ENCODE measurements at places on chromosomes 4 and X.

- H3K36me3 ChIP-seq: no peaks in the 10 kb centered on the region
- no peaks in the 10 kb centered on the region for H3K4me1 ChIP-seq
- H3K4me3 ChIP-seq: no peak overlapping the region
- no peaks in the 10 kb centered on the region for H3K27me3 ChIP-seq
These were observed 168.4 kb upstream of the SMARCAD1 start for GRCh38 chr4:94039226-94039625.

- H3K4me3 ChIP-seq: no peak overlapping the region
- peak; percentile 7 for DNase-seq
- no peaks in the 10 kb centered on the region for H3K4me1 ChIP-seq
- no peaks in the 10 kb centered on the region for H3K27me3 ChIP-seq
- no peak overlapping the region for H3K27ac ChIP-seq
- no peaks in the 10 kb centered on the region for H3K36me3 ChIP-seq
These were observed 45.5 kb upstream of the PRKG2 start for GRCh38 chr4:81260443-81261101.

DNA sequence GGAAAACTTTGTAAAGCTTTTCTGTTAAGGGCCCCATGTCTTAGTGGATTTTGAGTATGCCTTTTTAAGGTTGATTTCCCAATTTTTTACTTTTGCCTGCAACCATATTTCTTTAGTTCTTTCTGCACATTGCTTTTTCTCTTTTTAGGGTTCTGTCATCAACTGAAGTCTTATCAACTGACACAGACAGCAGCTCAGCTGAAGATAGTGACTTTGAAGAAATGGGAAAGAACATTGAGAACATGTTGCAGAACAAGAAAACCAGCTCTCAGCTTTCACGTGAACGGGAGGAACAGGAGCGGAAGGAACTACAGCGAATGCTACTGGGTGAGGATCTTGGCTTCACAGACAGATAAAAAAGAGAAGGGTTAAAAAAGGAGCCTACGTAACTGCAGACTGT, 27.8 kb downstream of the TAF1 start:
- no peaks in the 10 kb centered on the region for H3K4me1 ChIP-seq
- no peak overlapping the region for H3K27ac ChIP-seq
- no peaks in the 10 kb centered on the region for H3K27me3 ChIP-seq
- peaks cover 2% of the 10 kb centered on the region for H3K36me3 ChIP-seq

GRCh38 chr4:105059337-105059736, 87.3 kb upstream of the TET2 start:
- no peaks in the 10 kb centered on the region for H3K36me3 ChIP-seq

DNA sequence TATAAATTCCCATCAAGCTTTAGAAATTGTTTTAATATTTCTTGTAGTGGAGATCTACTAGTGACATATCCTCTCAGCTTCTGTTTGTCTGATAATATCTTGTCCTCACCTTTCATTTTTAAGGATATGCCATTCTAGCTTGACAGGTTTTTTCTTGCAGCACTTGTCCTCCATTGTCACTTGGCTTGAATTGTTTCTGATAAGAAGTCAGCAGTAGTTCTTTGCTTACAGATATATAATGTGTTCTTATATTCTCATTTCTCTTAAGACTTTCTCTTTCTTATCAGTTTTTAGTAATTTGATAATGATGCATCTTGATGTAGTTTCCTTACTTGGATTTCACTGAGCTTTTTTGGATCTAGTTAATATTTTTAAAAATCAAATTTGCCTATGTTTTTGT, 120.6 kb upstream of the NUDT6 start:
- H3K27ac ChIP-seq: no peak overlapping the region
- H3K36me3 ChIP-seq: no peaks in the 10 kb centered on the region
- no peaks in the 10 kb centered on the region for H3K27me3 ChIP-seq
- H3K4me1 ChIP-seq: no peaks in the 10 kb centered on the region
- no peak overlapping the region for H3K4me3 ChIP-seq
- no peak for DNase-seq
